ENCODE measurements at places on chromosomes 16 and 17.

DNA sequence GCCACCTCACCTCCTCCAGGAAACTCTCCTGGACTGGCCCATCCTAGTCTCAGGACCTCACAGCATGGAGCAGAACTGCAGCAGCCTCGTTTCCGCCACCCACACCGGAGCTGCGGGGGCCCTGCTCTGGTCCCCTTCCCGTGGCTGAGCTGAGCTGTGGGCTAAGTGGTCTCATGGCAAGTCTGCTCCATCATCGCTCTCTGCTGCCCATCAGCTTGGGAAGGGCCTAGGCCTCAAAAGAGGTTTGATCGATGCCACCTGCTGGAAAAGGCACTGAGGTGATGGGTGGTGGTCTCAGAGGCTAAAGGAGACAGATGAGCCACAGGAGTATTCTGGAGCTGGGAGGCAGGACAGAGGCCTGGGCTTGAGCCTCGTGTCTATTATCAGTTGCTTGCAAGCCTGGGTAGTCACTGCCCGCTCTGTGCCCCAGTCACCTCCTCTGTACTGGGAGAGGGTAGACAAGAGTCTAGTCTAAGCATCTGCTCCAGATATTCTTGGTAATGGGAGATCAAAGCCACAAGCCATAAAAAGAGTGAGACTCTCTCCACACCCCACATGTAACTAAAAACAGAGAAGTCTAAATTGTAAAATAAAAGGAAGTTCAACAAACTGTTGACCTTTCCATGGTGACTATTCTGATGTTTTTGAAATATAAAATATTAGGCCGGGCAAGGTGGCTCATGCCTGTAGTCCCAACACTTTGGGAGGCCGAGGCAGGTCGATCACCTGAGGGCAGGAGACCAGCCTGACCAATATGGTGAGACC is 1.6 kb downstream of the ITGAE start:
- DNase-seq, result no peak

DNA sequence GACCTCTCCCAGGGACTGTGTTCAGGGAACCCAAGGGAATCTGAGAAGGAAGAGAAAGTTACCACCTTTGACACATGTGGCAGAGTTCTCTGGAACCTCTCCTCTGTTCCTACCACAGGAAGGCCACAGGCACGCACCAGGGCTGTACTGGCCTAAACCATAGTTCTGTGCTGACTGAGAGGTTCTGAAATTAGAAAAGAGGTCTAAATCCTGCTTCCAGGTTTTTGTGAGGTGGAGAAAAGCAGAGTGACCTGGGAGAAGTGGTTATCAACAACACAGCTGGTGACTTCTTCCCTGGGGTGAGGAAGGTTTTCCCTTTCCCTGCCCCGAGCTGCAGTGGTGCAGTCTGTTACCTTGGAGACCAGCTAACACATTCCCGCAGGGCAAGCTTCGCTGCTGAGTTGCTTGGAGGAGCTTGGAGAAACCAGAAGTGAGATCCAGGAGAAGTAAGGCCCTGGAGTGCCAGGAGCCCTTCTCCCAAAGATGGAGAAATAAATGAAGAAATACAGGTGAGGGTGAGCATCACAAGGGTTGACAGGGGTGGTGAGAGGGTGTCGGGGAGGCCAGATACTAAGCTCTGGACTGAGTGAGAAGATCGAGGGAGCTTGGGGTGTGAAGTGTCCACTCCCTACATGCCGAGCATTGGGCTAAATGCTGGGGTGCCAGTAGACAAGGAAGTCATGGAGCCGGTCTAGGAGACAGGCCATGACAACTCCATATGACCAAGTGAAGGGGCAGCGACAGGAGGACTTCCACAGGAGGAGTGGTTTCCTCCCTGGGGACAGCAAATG is at the start of gene VWA3A:
Gene VWA3A, plus strand, starts transcription at position 399 of the 791 bp plus-strand sequence. Its CDS starts 97 bp downstream, at position 496.
- no peak for DNase-seq

GRCh38 chr17:33511670-33512069 is 218.6 kb upstream of the ASIC2 start:
- DNase-seq, result no peak

- no peak for DNase-seq
Observed at GRCh38 chr17:20074489-20074888, 65.3 kb downstream of the SPECC1 start.

DNA sequence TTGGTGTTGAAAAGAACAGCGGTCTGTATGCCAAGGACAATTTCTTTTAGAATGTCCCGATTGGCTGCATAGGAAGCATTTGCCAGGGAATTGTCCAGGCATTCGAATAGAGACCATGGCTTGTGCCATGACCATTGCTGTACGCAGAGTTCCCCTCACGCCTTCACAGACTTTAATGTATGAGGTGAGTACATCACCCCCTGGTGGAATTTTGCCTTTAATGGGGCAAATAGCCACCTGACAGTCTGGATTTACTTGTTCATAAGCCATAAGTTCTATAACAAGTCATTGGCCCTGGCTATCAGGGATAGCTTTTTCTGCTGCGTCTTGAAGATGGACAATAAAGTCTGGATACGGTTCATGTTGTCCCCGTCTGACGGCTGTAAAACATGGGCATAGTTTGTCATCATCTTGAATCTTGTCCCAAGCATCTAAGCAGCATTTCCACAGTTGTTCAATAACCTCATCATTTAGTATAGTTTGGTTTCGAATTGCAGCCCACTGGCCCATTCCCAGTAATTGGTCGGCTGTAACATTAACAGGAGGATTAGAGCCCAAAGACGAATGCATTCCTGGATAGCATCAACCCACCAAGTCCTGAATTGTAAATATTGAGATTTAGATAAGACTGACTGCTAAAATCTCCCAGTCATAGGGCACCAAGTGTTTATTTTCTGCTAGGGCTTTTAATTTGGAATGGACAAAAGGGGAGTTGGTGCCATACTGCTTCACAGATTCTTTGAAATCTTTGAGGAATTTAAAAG is 67.7 kb upstream of the ARL4D start:
- no peak for DNase-seq

GRCh38 chr17:51118330-51119195 is 2.1 kb downstream of the SPAG9 start:
- DNase-seq, result no peak

DNA sequence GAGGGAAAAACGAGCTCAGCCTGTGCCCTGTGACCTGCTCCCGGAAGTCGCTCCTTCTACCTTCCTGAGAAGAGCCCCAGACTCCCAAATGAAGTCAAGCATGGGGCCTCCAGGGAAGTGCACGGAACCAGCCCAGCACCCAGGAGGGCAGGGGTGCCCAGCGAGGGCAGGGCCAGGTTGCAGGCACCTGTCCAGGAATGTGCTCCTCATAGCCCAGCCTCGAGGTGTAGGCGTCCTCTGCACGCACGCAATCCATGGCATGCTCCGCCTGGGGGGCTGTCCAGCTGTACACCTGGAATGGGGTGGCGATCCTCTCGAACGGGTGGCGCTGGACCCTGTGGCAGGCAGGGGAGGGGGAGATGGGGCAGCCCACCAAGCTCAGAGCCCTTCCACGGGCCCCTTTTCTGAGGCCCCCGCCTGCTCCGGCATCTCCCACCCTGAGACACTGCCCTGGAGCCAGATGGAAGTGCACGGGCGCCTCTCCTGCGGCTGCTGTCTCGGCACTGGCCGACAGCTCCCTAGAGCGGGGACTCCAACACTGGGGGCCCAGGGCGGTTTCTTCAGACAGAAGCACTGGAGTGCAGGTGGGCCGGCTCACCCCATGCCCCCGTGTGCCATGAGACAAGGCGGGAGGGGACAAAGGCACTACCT is 10.9 kb downstream of the CLUH start:
- DNase-seq, result no peak

DNA sequence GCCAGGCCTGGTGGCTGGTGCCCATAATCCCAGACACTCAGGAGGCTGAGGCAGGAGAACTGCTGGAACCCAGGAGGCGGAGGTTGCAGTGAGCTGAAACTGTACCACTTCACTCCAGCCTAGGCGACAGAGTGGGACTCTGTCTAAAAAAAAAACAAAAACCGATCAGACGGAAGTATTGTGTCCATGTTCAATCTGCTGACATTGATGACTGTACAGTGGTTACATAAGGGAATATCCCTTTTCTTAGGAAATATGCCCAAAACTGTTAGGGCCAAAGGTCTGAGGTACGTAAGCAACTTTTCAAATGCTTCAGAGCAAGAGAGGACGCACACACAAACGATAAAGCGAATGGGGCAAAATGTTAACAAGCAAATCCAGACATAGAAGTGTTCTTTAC is 69.8 kb upstream of the DNAH17 start:
- DNase-seq, result no peak

DNA sequence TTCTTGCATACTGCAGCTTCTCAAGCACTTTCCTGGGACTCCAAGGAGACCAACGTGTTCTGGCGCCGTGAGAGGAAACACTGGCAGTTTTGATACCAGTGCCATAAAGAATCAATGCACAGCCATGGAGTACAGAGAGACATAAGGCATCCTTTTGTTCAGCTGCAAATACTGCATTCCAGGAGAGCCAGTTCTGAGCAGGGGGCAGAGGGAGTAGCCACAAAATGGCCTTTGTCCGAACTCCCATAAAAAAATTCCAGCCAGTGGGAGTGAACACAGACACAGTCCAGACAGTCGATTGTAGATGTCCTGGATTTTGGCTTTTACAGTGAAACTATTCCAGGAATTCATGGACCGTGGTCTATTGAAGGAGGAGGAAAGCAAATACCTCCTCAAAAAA is 36.2 kb upstream of the TEKT3 start:
- no peak for DNase-seq

GRCh38 chr17:7296189-7296861 is 1.9 kb upstream of the YBX2 start:
- peak; percentile 59 for DNase-seq

DNA sequence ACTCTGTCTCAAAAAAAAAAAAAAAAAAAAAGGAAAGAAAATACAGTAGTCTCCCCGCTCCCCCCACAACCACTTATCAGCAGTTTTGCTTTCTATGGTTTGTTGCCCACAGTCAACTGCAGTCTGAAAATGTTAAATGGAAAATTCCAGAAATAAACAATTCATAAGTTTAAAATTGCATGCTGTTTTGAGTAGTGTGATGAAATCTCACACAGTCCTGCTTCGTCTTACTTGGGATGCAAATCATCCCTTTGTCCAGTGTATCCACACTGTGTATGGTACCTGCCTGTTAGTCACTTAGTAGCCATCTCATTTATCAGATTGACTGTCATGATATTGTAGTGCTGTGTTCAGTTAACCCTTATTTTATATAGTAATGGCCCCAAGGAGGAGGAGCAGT is 41.5 kb downstream of the NF1 start:
- no peak for DNase-seq

GRCh38 chr17:65442250-65442649 is 119.2 kb downstream of the AXIN2 start:
- no peak for DNase-seq

GRCh38 chr16:57863434-57864160 is 61.3 kb upstream of the KIFC3 start:
- DNase-seq, result no peak

DNA sequence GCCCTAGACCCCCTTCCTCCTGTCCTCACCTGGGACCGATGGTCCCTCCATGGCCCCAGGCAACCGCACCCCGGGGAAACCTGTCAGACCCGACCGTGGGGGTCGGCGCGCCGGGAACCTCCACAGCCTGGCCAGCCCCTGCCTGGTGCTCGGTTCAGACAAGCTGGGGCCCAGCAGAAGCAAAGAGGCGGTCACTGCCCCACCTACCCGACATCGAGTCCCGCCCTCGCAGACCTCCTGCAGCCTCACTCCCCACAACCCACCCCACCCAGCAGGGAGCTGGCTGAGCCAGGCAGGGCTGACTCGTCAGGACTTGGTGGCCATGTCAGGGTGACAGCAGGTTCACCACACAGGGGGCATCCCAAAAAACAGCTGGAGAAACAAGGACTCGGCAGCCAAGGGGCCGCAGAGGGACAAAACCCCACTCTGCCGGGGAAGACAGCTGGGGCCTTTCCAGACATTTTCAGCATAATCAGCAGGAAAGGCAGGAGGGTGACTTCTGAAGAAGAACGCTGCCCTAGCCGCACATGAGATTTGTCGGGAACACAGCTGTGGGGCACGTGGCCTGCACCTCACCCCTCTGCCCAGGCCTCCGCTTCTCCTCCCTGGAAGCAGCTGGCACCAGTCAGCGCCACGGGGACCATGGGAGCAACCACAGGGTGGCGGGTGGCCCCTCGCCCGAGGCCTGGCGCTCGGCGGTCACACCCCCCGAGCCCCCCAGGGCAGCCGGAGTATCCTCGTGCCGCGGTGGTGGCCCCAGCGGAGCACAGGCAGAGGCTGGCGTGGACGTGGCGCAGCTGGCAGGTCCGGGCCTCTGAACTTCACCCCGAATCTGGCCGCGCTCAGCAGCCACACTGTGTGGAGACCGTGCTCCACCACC is 22.9 kb downstream of the GNPTG start:
- DNase-seq, result no peak

GRCh38 chr17:19301274-19301951 is 61.1 kb downstream of the B9D1 start:
- DNase-seq, result no peak

DNA sequence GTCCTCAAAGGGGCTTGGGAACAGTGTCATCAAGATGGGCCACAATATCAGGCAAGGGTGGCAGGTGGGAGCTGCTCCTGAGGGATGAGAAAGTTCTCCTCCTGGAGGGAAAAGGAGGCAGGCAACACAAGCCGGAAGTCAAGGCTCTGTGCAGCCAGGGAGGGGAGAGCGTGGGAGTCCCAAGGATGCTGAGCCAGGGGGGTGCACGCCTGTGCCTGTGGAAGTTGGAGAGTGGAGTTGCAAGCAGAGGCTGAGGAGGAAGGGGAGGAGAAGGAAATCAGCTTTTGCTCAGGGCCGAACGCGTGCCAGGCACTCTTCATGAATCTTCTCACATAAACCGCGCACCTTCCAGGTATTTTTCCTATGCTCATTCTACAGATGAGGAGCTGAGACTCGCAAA is 7.4 kb upstream of the SLC13A2 start:
- DNase-seq, result no peak

GRCh38 chr16:86756882-86757703 is 178.7 kb downstream of the FOXL1 start:
- no peak for DNase-seq

- DNase-seq, result no peak
Observed at GRCh38 chr17:58319173-58320162, 9.1 kb downstream of the TSPOAP1 start.

DNA sequence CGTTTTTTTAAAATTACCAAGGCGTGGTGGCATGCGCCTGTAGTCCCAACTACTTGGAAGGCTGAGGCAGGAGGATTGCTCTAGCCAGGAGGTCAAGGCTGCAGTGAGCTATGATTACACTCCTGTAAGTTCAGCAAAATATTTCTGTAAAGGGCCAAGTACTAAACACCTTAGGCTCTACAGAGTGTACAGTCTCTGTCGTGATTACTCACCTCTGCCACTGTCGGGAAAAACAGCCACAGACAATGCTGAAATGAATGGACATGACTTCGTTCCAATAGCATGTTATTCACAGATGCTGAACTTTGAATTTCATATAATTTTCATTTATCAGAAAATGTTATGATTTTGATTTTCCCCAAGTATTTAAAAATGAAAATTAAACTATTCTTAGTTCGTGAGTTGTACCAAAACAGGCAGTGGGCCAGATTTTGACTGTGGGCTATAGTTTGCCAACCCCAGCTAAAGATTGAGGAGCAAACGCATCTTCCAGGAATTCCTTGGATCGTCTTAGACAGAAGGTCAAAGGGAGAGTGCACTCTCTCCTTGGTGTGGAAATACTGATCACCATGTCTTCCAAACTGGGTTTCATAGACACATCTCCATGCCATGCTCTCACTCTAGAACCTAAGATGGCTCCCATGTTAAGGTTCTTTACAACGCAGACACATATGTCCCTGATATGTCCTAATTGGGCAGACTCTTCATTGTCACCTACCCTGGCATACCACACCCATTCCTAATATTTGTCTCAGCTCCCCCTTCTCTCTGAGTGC is 89.5 kb downstream of the MARF1 start:
- no peak for DNase-seq
